Stimulated activated CD4-positive, alpha-beta T cell treated with anti-CD3 and anti-CD28 coated beads, Interleukin-1b, Interleukin-23, amount 100 ng/mL, for 48 hours (primary cell): ENCODE measurements at places on chromosomes 3 and 15.

- peak; percentile 15 for DNase-seq
Observed at GRCh38 chr3:119700269-119700919, 2.4 kb upstream of the CFAP91 start.

DNA sequence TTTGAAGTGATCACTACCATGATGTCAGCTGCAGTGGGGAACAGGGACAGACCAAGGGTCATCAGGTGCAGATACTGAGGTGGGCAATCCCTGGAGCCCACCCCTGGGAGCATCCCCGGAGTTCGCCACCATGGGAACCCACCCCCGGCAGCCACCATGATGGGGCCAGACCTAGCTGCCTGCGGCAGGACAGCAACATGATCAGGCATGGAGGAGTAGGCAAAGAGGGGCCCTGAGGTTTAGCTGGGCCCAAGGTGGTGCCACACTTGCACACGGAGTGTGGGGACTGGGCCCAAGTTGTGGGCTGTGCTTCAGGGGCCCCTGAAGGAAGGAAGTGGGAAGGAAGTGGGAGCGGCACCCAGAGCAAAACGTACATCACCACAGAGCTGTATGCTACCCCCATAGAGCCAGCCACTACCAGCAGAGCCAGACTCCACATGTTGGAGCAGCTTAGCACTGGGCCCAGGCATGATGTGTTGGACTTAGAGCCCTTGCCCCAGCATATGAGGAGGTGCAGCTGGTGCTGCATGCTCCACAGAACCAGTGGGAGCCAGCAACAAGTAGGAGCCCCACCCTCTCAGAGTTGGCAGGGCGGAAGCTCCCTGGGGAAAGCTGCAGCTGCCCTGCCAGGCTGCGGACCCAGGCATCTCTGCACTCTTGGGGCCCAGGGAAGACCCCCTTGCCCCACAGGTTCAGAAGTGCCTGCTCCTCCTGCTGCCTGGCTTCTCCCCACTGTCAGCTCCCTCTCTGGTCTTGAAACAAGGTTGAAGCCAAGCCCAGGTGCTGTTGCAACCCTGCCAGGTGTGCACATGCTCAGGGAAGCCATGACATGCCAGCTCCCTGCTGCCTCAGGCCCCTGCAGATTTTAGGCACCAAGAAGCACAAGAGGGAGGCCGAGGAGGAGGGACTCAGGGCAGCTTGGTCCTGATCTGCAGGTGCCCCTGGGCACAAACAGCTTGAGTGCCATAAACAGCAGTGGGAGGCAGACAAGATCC is 515.3 kb downstream of the ZBBX start:
- no peak for DNase-seq

GRCh38 chr15:28921919-28922706 is 36.3 kb downstream of the APBA2 start:
- DNase-seq = no peak

DNA sequence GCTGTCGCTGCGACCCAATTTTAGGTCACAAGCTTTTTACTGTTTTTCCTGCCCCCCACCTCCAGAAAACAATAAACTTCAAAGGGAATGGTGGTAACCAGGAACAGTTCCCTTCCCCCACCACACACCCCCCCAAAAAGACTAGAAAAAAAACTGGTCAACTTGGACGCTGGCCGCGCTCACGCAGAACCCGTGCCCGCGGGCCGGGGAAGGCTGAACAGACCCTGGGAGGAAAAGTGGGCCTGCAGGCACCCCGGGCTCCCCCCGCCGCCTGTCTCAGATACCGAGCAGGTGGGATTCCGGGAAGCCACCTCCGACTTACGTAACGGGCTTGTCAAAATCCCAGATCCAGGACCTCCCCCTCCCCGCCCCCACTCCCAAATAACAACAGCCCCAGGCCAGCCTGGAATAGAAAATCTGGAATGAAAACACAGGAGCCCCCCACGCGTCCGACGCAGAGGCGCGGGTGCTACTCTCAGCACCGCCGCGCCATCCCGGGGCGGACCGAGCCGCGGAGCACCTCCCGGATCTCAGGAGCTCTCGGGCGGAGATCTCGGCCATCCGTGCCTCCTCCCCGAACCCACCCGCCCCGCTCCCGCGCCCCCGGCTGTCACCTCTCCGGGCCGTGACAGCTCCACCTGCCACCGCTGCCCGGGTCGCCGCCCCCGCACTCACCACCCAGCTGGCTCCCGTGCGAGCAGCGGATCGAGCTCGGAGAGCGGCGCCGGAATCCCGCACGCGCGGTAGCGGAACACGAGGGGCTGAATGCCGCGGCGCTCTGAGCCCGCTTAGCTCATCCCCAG is 557 bp downstream of the DENND4A start:
- peak; percentile 42 for DNase-seq

DNA sequence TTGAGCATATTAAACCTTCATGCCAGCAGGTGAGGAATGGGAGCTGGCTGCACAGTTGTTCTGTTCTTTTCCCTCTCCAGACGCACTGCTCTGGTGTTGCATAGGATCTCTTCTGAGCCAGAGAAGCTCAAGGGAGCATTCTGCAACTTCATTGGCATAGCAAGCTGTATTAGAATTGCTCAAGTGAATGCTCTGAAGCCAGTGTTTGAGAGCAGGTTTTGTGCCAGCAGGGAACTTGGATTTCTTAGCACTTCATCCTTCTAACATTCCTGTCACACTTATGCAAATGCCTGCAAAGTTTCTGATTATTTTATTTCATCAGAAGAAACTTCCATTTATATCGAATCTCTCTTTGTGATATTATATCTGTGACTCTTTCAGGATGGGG is 366.6 kb downstream of the AGBL1 start:
- DNase-seq = no peak

GRCh38 chr15:72579814-72580213 is 74.7 kb upstream of the GOLGA6B start:
- no peak for DNase-seq

- DNase-seq = no peak
Observed at GRCh38 chr3:39021029-39021428, 30.7 kb downstream of the SCN11A start.

GRCh38 chr3:89964347-89964746 is 856.9 kb downstream of the EPHA3 start:
- DNase-seq = no peak

GRCh38 chr3:104564045-104564643 is 802.6 kb upstream of the ALCAM start:
- DNase-seq = peak; percentile 54

DNA sequence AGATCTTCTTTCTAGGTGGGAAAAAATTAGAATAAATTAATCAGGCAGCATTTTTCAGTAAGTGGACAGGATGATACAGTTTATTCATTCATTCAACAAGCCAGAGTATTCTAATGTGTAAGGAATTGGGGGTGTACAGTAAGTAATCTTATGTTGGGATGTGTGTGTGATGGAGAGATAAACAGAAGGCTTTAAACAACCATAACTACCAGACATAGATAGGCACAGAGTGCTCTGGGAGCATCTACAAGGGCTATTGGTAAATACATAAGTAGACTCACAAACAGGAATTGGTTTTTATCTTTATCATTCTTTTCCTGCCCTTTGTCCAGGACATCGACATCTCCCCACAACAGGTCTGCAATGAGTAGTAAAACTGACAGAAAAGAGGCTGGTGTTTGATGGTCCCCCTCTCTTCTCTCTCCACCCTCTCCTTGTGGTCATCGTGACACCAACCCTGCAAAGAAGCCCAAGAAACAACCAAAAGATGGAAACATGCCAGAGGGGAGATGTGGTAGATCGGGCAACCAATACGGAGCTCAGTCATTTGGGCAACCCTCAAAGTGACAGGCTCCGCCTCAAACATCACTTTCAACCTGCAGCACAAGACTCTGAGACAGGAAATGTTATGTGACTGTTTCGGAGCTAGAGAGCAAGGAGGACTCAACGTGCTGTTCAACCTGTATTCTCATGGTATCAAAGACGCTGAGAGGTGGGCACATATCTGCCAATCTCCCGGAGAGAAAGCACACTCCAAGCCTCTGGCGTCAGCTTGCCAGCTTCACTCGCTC is 28.7 kb upstream of the B3GNT5 start:
- peak; percentile 64 for DNase-seq

- no peak for DNase-seq
Observed at GRCh38 chr3:124777762-124778470, 47.7 kb downstream of the UMPS start.

- DNase-seq = no peak
Observed at GRCh38 chr3:55160241-55160983, 232.6 kb upstream of the LRTM1 start.

GRCh38 chr3:16253601-16254000 is 11.1 kb downstream of the DPH3 start:
- DNase-seq = no peak

DNA sequence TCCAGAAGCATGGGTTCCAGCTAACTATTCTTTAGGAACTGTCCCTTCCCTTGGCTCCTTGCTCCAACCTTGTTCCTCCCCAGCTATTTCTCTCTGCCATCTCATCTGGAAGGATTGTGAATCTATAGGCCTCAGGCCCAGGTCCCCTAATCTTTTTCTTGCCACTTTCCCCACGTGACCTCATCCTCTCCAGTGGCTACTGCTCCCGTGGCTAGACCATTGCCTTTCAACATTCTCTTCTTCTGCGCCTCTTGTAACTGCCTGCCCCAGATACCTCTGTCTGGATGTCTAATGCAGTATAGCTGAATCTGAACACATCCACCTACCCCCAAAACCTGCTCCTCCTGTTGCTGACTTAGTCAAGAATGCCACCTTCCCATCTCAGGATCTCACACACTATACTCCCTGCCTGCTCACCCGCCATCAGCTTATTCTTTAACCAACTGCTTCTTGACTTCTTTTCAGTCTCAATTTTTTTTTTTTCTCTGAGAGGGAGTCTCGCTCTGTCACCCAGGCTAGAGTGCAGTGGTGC is 5.2 kb downstream of the GPX1 start:
- DNase-seq = no peak

DNA sequence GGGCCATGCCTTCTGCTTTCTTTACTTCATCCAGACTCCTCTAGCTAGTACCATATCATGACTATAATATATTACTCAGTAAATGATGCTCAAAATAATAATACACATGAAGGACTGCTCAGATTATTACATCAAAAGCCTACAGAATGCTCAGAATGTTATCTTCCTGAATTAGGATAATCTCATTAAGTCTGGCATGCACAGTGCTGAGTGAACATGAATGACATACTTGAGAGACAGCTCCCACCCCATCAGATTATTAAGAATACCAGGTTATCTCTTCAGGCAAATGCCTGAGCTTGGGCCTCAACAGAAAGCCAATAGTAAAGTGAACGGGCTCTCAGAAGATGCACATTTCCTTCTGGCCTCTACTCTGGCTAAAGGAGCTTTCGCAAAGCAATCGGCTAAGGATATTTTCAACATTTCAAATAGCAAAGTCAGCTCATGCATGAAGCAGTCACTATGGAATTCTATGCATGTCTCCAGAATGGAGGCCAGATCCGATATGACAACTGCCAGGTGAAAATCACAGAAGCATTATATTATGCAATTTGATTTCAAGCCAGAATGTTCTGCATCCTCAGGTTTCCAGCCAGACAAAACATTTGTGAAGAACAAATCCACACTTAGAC is 122.6 kb downstream of the KCNMB2 start:
- no peak for DNase-seq

- no peak for DNase-seq
Observed at GRCh38 chr15:81097890-81098280, 36.2 kb upstream of the CFAP161 start.

GRCh38 chr3:134002306-134002705 is 27.4 kb downstream of the SLCO2A1 start:
- no peak for DNase-seq

DNA sequence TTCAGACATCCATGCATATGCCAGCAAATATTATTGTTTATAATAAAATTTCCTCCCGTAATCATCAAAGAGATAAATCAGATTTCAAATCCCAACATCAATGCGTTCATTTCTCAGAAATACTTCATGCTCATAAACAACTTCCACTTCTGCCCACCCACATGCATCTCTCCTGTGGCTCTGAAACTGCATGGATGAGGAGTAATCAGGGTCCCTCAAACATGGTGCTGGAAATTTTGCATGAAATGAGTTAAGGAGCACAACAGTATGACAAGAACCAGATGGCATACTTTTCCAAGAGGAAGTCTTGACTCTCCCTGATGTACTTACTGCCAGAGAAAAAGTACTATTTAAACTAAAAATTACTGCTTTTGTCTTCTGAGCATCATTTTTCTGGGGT is 26.9 kb upstream of the MFSD1 start:
- no peak for DNase-seq

GRCh38 chr3:185807445-185808068 is 17.3 kb downstream of the IGF2BP2 start:
- DNase-seq = peak; percentile 16

DNA sequence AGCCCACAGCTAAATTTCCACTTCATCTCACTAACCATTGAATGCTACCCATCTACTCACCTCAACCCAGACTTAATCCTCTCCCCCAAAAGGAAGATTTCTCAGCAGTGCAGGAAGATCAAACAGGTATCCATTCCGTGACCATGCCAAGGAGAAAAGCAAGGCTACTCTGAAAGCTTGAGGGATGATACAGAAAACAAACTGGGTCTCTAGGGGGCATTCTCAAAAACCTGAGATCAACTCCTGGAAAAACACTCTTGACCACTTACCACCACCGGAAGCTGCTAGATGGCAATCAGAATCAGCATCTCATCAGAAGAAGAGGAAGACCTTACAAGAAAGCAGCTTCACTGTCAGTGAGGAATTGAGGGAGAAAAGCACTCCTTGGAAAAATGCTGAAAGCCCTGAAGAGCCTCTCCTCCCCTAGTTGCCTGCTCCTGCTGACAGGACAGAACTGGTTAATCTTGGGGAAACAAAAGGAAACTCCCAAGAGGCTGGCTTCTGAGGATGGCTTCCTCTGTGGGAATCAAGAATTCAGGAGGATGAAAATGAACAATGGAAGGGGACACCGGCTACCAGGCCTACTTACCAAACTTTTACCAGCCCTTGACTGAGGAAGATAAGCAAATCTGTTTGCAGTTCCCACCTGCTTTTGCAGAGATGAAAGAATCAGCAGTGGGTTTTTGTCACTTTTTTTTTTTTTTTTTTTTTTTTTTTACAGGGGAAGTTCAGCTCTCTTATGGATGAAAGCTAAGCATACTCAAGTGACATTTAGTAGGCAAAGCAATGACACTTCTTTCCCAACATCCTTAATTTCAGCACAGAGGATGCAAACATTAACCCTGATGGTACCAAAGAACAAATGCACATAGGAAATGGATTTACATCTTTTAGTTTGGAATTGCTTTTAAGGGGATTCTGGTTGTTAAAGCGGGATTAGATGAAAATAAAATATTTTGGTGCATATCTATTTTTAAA is at the start of gene ATP8B4:
Gene ATP8B4, minus strand, starts transcription at position 171 of the 978 bp plus-strand sequence. CDS start 12,267 bp downstream, outside the sequence.
- no peak for DNase-seq

GRCh38 chr15:36970522-36970921 is 129.8 kb downstream of the MEIS2 start:
- DNase-seq = no peak

DNA sequence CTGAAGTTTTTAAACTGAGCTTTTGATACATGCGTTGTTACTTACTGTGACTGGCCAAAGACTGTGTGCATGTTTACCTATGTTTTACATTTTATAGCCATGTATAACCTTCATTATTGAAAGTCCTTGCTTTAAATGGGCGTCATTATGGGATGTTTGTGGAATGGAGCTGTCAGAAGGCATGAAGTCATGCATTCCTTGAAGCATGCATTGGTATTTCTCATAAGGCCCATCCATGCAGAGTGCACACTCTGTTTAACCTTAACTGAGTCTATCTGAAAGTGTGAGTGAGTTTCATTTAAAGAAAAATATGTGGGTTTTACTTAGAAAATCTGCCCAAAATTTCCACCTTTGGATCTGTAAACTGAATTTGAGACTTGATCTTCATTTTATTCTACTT is 51.1 kb downstream of the PSMD6 start:
- DNase-seq = no peak
